ENCODE measurements at places on chromosomes 6 and 20.

DNA sequence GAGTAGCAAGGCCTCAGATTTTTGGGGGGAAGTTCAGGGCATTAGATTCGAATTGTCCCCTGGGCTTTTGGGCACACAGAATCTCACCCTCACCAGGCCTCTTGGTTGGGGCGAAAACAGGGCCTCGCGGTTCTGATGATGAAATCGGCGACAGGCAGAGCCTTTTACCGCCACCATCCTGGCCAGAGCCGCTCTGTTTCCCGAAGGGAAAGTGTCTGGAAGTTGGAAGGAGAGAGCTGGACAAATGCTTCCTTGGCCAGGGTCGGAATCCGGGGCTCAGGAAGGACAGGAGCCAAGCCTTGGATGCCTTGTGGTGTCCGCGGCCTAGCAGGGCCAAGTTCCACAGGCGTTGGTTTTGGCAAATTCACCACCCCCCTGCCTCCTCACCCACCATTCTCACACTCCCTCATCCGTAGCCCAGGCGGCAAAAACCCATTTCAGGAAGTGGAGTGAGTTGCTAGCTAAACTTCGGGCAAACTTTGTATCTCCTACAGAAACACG is 3.5 kb upstream of the TFAP2A start:
- no peak for DNase-seq

DNA sequence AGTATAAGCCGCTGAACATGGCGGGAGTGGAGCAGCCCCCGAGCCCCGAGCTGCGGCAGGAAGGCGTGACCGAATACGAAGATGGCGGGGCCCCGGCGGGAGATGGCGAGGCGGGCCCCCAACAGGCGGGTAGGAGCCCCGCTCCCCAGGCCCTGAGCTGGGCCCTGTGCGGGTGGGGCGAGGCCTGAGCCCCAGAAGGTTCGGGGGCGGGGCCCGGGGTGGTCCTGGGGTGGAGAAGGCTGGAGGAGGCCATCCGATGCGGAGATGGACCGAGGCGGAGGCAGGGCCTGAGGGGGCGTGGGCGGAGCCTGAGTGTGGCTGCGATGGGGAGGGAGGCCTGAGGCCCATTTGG is 7.1 kb downstream of the L3MBTL1 start:
- DNase-seq: peak; percentile 48

GRCh38 chr6:29627755-29628418 is 5.1 kb downstream of the GABBR1 start:
- peak; percentile 35 for DNase-seq

GRCh38 chr6:26439151-26440125 is 866 bp upstream of the BTN3A3 start:
- DNase-seq: no peak

DNA sequence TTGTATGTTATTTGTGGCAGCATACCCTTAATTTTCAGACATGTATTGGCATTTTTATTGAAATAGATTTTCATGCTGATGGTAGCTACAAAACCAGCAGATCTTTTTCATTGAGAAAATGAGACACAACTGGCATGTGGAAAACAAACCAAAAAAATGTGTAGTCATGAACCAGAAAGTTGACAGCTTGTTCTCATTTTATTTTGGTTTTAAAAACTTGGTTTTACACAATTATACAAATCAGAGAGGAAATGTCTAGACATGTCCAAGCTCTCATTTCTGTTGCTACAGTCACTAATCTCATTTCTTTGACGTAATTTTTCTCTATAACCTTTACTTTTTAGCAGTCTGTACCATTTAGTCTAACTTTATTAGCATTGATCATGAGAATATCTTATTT is 85.4 kb downstream of the GRIK2 start:
- DNase-seq: no peak

DNA sequence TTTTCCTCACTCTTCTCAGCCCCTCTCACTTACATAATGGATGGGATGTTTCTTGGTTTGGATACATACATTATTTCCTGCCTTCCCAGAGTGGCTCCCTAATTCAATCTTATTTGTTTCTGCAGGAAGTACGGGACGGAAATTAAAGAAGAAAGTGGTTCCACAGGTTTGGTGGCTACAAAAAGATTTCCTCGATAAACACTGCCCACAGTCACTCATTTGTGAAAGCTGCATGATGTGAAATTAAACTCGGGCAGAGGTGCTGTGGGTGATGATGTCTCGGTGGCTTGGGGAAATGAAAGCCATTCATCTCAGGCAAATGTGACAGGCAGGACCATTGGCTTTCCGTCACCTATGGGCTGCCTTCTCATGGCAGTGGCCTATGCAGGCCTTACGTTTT is 119.5 kb upstream of the KCNG1 start:
- DNase-seq: no peak

DNA sequence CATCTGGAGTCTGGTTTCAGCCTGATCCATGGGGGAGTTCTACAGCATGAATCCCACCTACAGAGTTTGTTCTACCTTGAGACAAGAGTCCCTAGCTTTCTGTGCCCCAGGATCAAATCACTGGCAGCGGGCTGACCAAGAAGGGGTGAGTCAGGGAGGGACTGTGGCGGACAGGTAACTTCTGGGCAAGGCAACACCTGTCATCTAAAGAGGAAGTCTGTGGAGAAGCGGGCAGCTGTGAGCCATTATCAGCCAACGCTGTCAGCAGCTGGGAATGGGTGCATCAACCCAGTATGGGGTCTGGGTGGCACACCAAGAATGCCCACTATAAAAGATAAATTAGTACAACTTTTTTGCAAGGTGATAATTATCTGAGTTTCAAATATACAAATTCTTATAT is 45.9 kb downstream of the UBE3D start:
- no peak for DNase-seq

- no peak for DNase-seq
Measured at GRCh38 chr6:28203201-28203600, 21.9 kb upstream of the ZSCAN9 start.

Data from activated gamma-delta T cell (primary cell).